ENCODE measurements at places on chromosomes 12 and 14.

DNA sequence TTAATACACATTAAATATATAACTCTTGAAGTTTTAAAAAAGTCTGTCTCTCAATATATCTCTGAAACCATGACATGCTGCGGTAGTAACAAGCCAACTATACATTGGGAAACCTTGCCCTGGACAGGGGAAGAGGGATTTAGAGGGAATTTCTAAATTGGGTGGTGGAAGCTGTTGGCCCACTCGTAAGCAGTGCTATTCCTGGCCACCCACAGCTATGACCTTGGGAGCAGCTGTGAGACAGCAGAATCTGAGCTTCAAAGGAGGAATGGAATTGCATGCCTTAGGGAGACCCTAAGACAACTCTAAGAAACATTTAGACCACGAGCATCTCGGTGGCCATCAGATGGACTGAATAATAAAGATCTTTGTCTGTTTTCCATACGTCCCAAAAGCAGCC, 15.8 kb upstream of the GCH1 start:
- DNase-seq: no peak

- DNase-seq: no peak
Observed at GRCh38 chr12:19242581-19242980, 113.0 kb downstream of the PLEKHA5 start.

DNA sequence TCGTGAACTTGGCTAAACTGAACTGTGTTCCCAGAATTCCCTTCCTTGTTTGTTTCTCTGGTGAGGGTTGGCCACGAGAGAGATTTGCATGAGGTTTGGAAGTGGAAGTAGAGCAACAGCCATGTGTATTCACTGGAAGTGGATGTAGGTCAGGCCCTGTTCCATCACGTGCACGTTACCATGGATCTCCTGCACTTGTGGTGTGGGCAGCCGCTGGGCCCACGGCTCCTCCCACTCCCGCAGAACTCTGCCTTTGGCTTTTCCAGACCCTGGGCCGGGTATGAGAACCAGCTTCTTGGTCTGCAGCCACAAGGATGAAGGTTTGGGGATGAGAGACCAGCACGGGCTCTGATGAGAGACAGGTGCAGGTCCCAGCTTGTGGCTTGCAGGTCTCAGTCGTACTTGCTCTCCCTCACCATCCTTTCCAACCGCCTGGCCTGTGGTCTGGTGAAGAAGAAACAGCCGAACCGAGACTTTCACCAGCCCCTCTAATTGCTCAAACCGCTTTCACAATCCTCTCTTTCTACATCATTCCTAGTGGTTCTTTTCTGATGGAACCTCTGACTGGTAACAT, 94.9 kb downstream of the DUSP16 start:
- DNase-seq: no peak

DNA sequence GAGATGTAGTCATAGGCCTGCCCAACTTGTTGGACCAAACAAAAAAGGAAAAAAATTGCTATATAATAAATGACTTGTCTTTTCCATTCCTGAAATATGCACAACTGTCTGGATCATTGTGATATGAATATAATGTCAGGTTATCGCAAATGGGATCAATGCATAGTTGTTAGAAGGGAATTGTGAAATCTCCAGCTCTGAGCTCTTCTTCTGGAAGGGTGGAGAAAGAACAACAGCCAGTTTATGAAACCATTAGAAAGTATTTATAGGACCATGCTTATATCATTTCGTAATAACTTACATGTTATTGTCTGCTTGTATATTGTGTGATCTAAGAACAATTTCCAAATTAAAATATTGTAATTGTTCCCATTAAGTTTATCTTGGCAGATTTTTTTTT, 35.7 kb upstream of the HIF1A start:
- DNase-seq: no peak

DNA sequence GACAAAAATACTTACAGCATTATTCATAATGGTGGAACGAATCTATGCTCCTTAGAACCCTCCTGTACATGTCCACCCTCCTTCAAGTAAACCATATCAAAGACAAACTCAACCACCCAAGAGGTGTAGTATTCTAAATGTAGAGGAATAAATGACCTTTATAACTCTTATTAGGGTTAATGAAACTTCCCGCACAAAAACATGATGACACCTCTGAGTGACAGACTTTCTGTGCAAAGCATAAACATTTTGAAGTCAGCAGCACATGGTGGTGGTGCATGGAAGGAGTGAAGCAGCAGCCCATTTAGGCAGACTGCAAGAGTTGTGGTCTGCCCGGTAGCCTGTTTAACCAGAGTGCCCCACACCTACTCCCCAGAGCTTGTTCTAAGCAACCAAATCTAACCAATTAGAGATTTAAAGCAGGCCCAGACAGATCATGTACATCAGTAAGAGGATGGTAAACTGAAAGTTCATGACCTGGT, 615 bp upstream of the ASB8 start:
- no peak for DNase-seq

GRCh38 chr12:3959799-3960560, 86.8 kb upstream of the PARP11 start:
- no peak for DNase-seq

- no peak for DNase-seq
Observed at GRCh38 chr12:12267742-12268200, 927 bp upstream of the LRP6 start.

DNA sequence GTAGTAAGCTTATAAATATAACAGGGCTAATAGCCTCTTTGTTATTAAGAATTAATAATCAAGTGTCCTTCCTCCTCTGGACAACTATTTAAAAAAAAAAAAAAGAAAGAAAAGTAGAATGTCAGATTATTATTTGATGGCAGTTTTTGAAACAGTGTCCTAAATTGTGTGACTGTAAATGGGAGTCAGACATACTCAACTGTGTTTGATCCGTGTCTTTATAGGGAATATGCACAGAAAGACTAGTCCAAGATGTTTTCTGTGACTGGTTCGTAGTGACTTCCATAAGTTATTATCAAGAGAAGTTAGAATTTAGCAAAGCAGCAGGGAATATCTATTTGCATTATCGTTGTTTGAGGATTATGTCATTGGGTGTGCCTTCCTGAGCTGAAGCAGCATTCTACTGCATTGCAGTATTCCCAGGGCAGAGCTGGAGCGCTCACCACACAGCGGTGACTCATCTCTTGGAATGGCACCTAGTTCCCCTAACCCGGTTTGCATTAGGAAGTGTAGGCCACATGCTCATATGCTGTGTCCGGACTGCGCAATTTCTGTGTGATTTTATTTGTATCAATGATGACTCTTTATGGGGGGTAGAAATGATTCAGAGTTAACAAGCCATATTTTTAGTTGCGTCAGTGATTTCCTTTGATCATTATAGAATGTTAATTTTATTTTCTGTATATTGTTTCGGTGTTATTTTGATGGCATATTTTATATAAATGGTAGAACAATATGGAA, 7.9 kb downstream of the DYNC1H1 start:
- DNase-seq: peak; percentile 90

- DNase-seq: no peak
Observed at GRCh38 chr14:96586921-96587822, 85.0 kb downstream of the PAPOLA start.

GRCh38 chr14:59664741-59665140, 88.1 kb upstream of the CCDC175 start:
- no peak for DNase-seq

DNA sequence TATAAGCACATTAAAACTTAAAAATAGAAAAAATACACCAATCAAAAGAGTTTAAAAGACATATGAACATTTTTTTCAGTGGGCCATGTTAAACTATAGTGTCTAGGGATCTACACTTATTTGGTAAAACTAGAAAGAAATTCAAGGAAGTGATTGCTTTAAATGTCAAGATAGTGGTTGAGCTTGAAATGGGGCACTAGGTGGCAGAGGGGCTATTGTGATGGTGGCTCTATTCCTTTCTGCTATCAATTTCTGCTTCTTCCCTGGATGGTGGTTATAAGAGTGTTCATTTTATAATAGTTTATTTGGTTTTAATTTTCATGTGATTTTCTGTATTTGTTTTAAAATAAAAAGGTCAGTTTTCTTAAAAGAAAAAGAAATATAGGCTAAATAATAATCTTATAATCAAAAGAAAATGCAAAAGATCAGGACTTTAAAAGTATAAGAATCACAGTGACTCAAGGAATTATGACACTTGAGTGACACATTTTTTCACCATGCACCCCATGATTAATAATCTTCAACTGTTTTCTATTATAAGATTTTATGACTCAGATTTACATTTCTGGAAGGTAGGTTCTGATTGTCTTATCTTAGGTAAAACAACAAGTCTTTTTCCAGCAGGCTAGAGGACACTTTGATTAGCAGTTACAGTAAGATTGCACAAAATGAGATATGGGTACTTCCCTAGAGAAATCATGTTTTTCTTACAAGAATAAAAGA, 137.5 kb downstream of the FSCB start:
- DNase-seq: no peak

DNA sequence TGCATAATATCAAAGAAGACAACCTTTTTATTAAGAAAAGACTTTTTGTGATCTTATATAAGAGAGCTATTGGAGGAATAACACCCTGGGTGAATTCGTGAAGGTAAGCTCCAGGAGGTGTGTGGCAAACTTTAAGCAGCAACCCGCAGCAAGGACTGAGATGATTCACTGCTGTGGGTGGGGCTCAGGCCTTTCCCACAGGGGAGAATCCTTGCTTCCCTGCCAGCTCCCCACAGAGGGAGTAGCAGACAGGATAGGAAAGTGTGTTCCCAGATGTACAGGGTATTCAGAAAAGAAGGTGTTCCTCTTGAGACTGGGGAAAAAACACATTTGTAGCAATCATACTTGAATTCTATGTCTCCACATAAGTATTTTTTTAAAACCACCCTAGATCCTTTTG, 9.2 kb downstream of the NDUFA12 start:
- DNase-seq: peak; percentile 57

GRCh38 chr12:6426882-6427671, 17.7 kb upstream of the CD27 start:
- DNase-seq: no peak

- no peak for DNase-seq
Observed at GRCh38 chr12:119338593-119339363, 4.2 kb downstream of the CCDC60 start.

GRCh38 chr14:86296173-86296572, 766.2 kb downstream of the FLRT2 start:
- DNase-seq: no peak

DNA sequence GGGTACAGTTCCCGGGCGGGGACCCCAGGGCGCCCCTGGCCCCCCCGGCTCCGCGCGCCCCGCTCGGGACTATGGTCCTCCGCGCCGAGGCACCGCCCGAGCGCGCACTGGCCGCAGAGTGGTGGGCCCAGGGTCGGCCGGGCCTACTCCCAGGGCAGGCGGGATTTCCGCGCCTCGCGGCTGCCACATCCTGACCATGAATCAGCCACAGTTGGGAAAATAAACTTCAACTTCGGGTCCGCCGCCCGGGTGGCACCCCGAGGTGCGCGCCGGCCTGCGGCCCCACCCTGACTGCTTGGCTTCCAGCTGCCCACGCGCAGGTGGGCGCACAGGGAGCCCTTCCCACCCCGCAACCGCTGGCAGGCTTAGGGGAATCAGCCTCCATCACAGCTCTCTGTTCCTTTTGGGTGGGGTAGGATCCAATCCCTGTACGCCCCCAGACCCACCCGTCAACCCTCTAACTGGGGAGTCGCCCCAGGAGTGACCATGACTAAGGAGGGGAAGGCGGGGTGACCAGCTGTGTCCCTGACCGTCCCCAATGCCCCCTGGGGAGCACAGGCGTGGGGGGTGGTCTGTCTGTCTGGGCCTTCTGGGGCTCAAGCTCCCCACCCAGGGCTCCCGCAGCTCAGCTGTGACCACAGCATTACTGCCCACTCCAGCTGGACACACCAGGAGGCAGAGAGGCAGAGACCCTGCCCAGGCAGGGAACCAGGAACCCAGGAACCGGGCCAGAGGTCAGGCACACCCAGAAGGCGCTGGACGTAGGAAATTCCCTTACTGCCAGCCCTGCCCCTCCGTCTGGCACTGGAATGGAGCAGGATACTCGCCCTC, 678 bp downstream of the INF2 start:
- no peak for DNase-seq

- DNase-seq: peak; percentile 73
Observed at GRCh38 chr14:92693998-92694795, 54.2 kb downstream of the LGMN start.

Measured in A549 (cell line).